ENCODE measurements at places on chromosomes 1 and 21.

DNA sequence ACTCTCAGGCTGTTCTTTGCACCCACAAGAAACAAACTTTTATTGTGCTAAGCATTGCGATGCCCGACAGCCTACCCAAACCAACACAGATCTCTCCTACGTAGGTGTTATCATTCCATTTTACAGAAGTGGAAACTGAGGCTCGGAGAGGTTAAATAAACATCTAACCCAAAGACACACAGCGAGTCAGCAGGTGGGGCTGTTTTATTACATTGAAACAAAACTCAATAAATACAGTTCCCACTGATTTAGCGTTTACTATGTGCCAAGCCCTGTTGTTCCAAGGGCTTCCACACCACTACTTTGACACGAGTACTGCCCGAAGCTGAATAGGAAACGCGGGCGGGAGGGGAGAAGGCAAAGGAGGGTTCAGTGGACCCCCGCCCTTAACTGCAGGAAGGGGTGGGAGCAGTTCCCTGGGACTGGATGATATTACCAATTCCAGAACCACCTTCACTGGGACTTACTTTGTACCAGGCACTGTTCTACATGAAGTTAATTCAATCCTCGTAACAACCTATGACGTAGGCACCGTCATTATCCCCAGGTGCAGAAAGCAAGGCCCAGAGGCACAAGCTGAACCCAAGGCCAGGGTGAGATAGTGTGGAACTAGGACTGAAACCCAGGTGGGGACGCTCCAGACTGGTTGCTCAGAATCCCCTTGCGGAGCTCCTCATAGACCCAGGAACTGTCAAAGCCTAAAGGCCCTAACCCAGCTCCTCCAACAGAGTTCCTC is 19.3 kb upstream of the ALDH4A1 start:
- DNase-seq = no peak

- no peak for DNase-seq
Measured at GRCh38 chr1:186535388-186536133, 74.6 kb upstream of the PDC start.

GRCh38 chr21:27703791-27704190 is 736.9 kb upstream of the ADAMTS5 start:
- DNase-seq = no peak

DNA sequence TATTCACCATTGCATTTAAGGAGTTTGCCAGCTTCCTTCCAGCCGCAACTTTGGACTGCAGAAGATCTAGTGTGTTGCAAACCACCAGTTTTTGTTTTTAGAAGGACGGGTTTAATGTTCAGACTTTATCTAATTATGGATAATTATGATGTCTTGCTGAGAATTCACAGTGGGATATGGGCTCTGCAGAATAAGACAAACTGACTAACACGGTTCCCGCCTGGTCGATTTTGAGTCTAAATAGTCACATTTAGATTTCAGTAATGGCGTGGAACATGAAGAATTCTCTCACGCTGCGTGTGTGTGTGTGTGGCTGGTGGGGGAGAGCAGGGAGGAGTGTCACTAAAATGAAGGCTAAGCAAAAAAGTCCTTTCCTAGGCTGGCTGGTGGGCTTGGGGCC is 48.5 kb upstream of the DMRTB1 start:
- no peak for DNase-seq

DNA sequence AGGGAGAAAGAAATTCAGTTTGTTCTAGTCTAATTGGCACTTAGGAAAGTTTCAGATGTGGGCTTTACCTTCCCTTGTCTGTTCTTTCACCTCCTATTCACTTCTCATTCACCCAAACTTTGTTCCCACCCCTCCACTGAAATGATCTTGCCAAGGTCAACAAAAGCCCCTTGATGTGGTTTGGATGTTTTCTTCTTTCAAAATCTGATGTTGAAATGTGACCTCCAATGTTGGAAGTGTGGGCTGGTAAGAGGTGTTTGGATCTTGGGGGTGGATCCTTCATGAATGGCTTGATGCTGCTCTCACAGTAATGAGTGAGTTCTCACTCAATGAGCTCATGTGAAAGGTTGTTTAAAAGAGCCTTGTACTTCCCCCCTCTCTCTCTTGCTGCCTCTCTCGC is 379.3 kb downstream of the HHIPL2 start:
- DNase-seq = no peak

- DNase-seq = no peak
Measured at GRCh38 chr1:84853741-84854721, 39.0 kb downstream of the LPAR3 start.

DNA sequence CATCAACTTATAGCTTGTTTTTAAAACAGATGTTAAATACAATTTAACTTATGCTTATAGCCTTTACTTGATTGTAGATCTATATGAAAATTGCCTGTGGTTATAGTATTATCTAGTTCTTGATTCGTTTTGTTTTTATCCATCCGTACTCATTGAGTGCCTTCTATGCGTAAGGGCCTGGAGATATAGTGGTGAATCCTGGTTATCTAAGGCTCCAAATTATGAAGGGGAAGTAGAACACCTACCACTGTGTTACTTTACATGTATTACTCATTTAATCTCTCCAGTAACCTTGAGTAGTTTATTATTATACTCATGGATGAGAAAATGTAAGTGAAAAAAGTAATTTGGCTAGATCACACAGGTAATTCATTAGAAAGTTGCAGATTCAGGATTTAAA is 121.8 kb downstream of the OSBPL9 start:
- no peak for DNase-seq

- no peak for DNase-seq
Measured at GRCh38 chr1:40689737-40690136, 1.8 kb upstream of the NFYC start.

DNA sequence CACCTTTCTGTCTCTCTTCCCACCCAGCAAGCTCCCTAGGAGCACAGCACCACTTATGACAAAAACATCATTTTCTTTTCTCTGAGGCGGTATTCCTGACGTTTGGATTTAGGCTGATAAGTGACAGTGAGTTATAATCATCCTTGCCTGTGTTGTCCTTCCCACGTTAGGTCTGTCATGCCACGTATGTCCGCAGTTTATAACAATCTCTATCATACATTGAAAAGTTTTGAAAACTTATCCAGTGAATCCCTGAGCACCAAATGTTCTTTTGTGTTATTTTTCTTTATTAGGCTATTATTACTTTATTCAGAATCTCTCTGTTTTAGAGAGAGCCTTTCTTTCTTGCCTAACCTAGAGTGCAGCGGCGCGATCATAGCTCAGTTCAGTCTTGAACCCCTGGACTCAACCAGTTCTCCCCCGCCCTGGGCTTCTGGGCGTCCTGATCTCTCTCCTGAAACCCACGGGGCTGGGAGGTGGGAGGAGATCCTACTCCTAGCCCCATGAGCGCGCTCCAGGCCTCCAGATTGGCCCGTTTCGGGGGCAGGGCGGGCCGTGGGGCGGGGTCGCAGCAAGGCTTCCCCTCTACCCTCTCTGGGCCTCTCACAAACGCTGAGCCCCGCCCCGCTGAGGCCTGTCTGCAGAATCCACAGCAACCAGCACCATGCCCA is at the start of gene GSTM2:
GSTM2 (plus strand) TSS at position 606 of the 671 bp plus-strand sequence; CDS start at position 665, 59 bp downstream.
- DNase-seq = peak; percentile 60

- no peak for DNase-seq
Measured at GRCh38 chr1:72954943-72955342, 672.6 kb upstream of the NEGR1 start.

- no peak for DNase-seq
Measured at GRCh38 chr1:246632281-246633168, 66.3 kb downstream of the CNST start.

DNA sequence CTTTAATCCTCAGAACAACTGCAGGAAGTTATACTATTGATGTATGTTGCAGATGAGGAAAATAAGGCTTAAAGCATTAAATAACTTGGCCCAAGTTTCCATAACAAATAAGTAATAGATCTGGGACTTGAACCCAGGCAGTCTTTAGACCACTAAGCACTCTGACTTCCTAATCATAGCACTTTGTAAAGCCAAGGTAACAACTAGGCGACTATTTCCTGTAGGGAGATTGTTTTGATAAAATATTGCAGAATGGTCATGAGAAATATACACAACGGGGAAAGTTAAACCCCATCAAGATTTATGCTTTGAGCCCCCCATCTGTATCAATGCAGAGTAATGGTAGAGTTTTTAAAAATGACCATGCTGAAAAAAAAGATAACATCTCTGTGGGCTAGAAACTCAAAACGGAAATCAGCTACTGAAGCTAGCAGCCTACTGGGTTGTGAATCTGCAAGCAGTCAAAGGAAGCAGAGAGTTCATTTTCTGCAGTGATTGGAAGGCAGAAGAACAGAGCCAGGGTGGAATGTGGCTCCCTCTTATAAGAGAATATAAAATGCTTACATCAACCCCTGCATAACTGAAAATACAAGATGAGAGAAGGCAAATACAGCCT is 111.2 kb upstream of the OLIG2 start:
- DNase-seq = no peak

DNA sequence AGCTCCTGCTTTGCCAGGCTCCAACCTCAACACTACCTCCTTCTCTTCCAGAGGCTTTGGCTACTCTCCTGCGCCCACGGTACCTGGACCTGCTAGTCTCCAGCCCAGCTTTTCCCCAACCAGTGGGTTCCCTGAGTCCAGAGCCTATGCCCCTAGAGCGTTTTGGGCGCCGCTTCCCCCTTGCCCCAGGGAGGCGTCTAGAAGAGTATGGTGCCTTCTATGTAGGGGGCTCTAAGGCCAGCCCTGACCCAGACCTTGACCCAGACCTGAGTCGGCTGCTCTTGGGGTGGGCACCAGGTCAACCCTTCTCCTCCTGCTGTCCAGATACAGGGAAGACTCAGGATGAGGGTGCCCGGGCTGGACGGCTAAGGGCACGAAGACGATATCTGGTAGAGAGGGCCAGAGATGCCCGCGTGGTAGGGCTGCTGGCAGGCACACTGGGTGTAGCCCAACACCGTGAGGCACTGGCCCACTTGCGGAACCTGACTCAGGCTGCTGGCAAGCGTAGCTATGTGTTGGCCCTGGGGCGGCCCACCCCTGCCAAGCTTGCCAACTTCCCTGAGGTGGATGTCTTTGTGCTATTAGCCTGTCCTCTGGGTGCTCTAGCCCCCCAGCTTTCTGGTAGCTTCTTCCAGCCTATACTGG is 1.6 kb downstream of the DPH2 start:
- DNase-seq = no peak

- DNase-seq = peak; percentile 25
Measured at GRCh38 chr1:233394860-233395717, 67.6 kb downstream of the MAP3K21 start.

DNA sequence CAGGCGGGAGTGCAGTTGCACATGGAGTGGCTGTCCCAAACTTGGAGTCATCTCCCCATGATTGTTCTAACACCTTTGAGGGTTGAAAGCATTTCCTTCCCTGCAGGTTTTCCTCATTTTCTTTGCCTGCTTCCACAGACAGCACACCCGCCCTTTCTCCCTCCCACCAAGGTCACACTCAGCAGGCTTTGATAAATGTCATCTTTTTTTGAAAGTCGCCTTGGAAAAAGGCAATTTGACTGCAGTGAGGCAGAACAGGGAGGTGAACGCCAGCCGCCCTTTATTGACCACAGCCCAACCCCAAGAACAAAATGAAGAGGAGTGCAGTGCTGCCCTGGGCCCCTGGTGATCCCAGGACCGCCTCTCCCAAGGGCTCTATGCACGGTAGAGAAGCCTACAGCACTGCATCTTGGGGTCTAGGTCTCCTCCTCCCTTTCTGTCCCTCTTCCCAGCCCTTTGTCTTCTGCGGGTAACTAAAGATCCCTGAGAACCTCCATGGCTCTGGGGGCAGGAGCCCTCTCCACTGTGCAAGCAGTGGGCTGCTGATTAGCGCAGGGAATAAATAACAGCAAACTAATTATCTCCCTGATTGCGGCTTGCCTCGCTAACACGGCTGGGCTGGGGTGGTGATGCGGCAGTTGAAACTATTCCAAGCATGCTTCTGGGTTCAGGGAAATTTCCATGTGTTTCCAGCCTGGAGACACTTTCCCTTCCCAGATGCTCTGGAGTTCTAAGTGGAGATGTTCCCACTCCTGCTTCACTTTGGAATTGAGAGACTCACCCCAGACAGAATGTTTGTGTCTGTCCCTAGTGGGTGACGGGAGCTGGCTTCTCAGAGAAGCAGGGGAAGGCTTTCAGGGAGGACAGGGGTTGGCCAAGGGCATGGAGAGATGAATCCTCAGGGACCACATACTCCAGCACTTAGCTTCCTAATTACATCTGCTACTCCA is 11.8 kb upstream of the AMIGO1 start:
- DNase-seq = no peak

GRCh38 chr1:77659879-77660593 is 22.4 kb downstream of the ZZZ3 start:
- DNase-seq = no peak

- no peak for DNase-seq
Measured at GRCh38 chr1:39107341-39108290, 81.5 kb downstream of the NDUFS5 start.

DNA sequence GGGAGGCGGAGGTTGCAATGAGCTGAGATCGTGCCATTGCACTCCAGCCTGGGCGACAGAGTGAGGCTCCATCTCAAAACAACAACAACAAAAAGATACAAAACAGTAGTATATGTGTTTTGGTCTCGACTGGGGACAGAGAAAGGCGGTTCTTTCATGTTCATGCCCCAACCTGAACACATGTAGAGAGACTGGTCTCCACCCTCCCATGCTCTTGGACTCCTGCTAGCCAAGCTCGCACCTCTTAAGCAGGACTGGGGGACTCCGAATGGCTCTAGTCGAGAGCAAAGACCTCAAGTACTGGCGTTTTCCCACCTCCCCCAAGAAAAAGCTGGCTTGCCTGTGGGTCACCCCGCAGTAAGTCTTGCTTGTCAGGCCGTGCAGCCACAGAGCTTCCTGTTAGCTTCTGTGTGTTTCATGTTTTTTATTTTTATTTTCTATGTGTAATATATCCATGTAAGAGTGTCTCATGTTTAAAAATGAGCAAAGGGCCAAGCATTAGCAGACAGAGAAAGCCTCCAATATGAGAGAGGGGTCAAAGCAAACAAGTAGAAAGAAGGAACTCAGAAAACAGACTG is 91.6 kb downstream of the SCCPDH start:
- no peak for DNase-seq

DNA sequence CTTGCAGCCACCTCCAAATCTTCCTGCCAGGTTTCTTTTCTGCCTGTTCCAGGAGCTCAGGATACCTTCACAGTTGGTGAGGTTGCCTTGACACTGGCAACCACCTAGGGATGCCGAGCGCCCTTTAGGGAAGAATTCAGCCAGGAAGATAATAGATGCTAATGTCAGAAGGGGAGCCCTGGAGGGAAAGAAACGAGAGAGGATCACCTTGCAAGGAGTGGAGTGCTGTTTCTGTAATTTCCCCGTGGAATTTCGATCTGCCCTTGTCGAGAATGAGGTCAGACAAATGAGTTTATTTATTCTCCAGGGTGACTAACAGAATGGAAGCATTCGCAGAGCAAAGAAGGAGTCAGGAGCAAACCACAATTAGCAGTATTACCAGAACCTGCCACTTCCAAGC is 315.8 kb upstream of the KAZN start:
- no peak for DNase-seq

GRCh38 chr21:42465008-42465802 is 30.8 kb downstream of the RSPH1 start:
- peak; percentile 57 for DNase-seq

DNA sequence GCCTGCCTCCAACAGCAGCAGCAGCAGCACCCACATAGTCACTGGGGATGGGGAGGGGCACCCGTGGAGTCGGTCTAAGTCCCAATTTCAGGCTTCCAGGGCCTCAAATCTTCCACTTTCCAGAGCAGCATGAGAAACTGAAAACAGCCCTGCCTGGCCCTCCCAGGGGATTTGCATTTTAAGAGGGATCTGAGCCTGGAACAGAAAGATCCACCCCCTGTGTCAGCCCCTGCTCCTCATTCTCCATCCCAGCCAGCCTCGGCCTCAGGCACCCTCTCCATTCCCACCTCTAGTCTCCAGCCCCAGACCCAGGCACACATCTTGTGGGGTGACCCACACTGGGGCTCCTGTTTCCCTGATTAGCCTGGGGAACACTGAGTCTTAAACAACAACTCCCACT is 51.8 kb downstream of the FBXO2 start:
- DNase-seq = peak; percentile 32

GRCh38 chr1:201406831-201407406 is 7.8 kb upstream of the LAD1 start:
- no peak for DNase-seq

Data from NCI-H524 (cell line).